ENCODE measurements at places on chromosomes 5 and 9.

- no peak for DNase-seq
Measured at GRCh38 chr5:6722015-6722414, 8.8 kb downstream of the TENT4A start.

- peak; percentile 13 for DNase-seq
Measured at GRCh38 chr5:115758356-115758755, 58.1 kb downstream of the CDO1 start.

GRCh38 chr9:124290743-124291554 is 33.2 kb downstream of the NEK6 start:
- DNase-seq, result no peak

DNA sequence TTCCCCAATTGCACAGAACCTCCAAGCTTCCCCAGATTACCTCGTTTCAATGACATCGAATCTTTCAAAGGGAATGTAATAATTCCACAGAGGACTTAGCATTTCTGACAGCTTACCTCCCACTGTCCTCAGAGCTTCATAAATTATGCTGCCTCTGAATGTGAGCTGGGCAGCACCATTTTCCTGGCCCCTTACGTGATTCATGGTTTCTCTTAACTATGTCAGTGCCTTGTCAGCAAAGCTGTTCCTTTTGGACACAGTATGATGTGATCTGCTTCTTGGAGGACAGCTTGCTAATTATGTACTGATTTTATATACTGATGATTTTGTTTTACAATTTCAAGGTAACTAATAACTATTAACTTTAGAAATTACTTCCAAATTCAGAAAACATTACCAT is 27.7 kb upstream of the SSBP2 start:
- peak; percentile 87 for DNase-seq

- DNase-seq, result peak; percentile 9
Measured at GRCh38 chr9:126857261-126857960, 3.0 kb upstream of the ZBTB34 start.

DNA sequence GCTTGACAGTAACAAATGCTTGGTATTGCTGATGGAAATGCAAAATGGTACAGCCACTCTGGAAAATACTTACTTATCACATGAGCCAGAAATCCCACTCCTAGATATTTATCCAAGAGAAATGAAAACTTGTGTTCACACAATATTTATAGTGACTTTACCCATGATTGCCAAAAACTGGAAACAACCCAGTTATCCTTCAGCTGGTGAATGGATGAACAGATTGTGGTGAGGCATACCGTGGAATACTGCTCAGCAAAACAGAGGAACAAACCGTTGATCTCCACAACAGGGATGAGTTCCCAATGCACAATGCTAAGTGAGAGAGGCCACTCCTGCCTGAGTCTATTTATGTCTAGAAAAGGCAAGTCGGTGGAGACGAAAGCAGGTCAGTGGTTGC is 40.5 kb upstream of the LRRC14B start:
- no peak for DNase-seq

GRCh38 chr5:78560000-78560855 is 88.3 kb downstream of the LHFPL2 start:
- DNase-seq, result no peak

- no peak for DNase-seq
Measured at GRCh38 chr5:34811706-34812105, 27.3 kb upstream of the TTC23L start.

GRCh38 chr5:32526810-32527209 is 58.5 kb upstream of the SUB1 start:
- DNase-seq, result no peak

GRCh38 chr9:132690696-132691095 is 20.4 kb downstream of the GTF3C4 start:
- DNase-seq, result no peak

GRCh38 chr5:111398013-111398412 is 114.3 kb downstream of the STARD4 start:
- DNase-seq, result no peak

GRCh38 chr5:57931352-57931751 is 448.7 kb upstream of the ACTBL2 start:
- DNase-seq, result no peak

DNA sequence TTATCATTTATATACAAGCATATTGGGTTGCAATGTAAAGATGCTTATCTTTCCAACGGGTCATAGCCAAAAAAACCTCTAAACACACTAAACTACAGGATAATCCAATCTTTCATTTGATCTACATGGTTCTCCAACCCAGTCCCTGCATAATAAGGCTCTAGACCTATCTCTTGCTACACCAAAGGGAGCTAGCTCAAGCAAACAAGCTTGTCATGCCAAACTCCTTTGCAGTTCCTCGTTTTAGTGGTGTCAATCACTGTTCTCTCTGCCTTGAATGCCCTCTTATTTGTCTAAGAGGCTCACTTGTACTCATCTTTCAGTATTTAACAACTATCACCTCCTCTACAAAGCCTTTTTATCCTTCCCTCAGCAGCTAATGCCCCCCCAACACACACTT is 5.6 kb downstream of the HOMER1 start:
- no peak for DNase-seq
